ENCODE measurements at places on chromosomes 13 and 19.
A peak's percentile ranks its signal among the peaks of the same experiment; 100 is the strongest.

GRCh38 chr19:32223595-32224370 lies 121.6 kb upstream of the ZNF507 start:
- DNase-seq: no peak

GRCh38 chr13:90717451-90717936 lies 630.0 kb upstream of the MIR17HG start:
- peak; percentile 65 for DNase-seq

- DNase-seq: no peak
These were observed 190.6 kb downstream of the TUBA3C start for GRCh38 chr13:18991060-18991459.

- no peak for DNase-seq
These were observed 126.0 kb downstream of the GPC6 start for GRCh38 chr13:93352616-93353015.

GRCh38 chr19:30373593-30373992 lies 1.4 kb downstream of the ZNF536 start:
- DNase-seq: no peak

DNA sequence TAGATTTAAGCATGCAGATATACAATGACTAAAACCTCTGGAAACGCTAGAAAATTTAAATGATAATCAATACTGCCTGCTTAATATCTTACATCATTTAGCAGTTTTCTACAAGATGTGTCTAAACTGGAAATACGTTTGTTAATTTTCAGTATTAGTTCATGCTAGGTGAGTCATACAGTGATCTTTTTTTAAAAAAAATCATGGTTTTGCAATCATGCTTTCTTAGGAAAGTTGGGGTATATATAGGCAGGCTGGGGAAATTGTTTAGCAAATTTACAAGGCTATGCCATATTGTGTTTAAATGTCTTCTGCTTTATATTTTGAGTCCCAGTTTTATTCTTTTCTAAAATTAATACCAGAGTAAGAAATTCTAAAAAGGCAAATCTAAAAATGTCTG lies 245.4 kb upstream of the SPRY2 start:
- no peak for DNase-seq

GRCh38 chr13:45479661-45480060 lies 14.9 kb downstream of the COG3 start:
- DNase-seq: no peak

DNA sequence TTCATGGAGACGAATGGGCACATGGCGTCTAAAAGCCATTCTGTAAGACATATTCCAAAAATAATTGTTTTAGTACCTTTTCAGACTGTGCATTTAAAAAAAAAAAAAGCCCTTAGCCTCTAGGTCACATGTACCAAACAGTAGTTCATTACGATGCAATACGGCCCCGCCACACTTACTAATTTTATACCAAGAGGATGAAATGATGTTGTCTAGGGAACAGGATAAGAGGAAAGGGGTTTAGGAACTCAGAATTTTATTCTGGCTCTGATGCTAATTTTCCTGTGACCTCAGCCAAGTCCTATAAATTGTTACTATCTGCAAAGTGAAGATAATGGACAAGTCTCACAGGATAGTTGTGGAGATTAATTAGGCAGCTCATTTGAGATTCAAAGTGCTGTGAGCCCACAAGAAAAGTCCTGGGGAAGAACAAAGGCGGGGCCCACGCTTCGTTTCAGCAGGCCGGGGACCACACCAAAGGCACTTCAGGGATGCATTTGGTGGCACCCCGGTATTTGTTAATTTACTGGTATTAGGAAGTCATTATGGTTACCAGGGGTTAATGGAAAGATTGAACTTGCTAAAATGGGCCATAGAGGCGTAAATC lies 511.1 kb downstream of the IRS2 start:
- no peak for DNase-seq

- DNase-seq: no peak
These were observed 66.9 kb downstream of the MICU2 start for GRCh38 chr13:21537105-21537504.

DNA sequence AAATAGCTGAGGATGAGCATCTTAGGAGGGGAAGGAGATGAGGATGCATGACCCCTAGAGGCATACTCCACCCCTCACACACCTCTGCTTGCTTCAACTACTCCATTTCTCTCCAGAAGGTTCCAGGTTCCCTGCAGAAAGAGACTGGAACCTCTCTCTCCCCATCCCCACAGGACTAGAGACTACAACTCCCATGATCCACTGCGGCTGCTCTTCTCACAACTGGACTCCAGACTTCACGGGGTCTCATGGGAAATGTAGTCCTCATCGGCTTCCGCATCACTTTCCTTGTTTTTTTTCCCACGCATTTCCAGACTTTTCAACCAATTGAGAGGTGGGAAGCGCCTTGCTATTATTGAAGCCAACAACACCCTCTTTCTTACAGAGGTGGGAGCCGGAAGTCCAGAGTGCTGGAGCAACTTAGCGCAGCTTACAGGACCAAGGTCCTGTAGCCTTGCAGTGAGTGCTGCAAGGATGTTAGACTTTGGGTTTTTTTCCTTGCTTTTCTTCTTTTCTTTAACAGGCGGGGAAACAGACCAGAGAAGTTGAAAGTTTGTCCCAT lies 13.9 kb upstream of the CACNG6 start:
- peak; percentile 61 for DNase-seq

DNA sequence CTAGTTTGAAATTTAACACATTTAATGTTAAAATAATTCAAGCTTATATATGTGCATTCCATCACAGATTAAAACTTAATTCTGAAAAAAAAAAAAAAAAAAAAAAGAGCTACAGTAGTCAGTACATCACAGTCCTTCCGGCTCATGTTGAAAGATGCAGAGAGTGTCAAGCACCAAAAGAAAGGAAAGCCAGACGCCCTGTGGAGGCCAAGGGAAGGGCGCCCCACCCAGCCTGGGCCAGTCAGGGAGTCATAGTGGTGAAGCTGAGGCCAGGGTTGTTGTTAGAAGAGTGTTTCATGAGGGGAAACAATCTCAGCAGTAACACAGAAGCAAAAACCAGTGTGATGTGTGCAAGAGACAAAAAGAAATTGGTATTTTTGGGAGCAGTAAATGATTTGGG lies 375.3 kb downstream of the MTUS2 start:
- DNase-seq: no peak

DNA sequence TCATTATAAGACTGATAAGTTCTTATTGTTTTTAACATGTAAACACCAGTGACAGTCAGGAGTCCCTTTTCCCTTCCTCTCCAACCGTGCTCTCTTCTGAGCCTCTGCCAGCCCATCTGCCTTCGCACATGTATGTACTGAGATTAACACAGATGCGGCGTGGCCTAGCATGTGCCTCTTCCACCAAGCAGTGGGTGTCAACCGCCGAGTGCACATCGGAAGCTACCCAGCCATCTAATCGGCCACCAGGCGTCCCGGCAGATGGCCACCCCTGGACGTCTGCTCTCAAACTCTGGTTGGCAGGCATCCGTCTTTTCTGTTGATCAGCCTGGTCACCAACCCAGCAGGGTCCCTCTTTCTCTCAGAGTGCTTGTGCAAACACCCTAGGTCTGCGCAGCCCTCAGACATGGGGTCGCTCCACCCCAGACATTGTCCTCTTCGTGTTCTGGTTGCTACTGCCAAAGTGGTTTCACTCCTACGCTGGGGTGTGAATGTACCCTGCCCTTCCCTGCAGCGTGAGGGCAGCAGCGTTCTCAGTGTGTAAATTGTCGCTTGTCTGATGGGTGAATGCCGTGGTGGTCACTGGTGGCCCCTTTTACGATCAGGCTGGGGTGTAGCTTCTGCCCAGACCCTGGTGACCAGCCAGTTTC lies 57.7 kb upstream of the LDLR start:
- DNase-seq: no peak

DNA sequence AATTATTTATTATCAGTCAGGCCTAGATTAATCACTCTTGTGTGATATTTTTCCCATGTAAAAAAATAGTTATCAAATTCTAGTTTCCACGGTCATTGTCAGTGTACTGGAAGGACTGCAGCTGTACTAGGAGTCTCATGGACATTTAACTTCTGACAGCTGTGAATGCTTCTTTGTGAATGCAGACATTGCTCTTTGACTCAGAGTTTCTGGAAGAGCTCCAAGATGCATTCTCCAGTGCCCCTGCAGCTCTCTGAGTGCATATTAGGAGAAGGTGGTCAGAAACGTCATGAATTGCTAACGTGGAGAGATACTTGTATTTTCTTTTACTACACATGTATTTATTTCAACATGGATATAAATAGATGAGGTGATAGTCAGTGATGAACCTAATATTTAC lies 9.7 kb upstream of the SLITRK5 start:
- DNase-seq: no peak

- DNase-seq: no peak
These were observed 8.4 kb upstream of the KCTD4 start for GRCh38 chr13:45209229-45209628.

GRCh38 chr19:3479834-3480215 lies 500 bp downstream of the SMIM24 start:
- DNase-seq: no peak

DNA sequence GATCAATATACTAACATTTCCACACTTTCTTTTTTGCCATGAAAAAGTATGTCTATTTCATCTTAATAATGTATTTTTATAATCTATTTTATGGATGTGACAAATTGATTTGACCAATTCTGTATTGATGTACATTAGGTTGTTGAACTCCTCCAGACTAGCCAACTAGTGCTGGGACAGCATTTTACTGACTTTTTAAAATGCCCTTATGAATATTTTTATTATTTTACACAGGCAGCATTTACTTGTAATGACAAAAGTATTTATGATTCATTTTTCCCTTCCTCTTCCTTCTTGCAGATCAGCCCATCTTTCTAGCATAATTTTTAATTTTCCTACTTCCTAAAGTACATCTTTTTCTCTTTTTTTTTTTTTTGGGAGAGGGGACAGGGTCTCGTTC lies 918 bp upstream of the FUZ start:
- DNase-seq: peak; percentile 2

DNA sequence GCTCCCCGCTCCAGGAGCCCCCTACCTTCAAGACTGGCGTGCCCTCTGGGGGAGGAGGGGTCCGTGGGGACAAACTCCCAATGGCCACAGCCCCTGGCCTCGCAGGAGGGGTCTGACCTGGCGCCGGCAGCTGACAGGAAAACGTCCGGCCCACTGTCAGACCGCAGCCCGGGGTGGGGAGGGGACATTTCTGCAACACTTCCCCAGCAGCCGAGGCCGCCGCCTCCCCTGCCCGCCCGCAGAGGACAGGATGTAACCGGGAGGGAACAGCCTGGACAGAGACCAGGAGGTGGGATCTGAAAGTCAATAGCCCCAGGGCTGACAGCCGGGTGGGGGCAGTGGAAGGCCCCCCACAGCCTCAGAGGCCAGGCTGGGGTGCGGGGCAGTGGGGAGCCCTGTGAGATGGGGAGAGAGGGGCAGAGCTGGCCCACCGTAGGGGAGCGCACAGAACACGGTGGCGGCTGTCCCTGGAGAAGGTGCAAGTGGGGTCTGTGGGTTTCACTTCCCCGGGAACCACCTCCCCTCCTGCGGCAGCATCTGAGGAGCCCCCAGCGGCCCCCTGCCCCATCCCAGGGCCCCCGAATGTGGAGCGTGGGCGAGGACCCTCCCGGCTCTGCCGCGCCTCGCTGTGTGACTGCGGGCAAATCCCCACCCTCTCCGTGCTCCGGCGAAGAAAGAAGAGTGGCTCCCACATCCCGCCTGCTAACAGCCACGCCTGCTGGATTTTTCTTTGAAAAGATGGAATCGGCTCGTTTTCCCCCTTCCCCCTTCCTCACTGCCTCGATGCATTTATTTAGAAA lies at the start of gene PEAK3:
Gene PEAK3, minus strand, starts transcription at position 114 of the 800 bp plus-strand sequence. CDS start 1,244 bp downstream, outside the sequence.
- DNase-seq: no peak

- no peak for DNase-seq
These were observed 110.2 kb upstream of the TSHZ3 start for GRCh38 chr19:31459430-31459829.

DNA sequence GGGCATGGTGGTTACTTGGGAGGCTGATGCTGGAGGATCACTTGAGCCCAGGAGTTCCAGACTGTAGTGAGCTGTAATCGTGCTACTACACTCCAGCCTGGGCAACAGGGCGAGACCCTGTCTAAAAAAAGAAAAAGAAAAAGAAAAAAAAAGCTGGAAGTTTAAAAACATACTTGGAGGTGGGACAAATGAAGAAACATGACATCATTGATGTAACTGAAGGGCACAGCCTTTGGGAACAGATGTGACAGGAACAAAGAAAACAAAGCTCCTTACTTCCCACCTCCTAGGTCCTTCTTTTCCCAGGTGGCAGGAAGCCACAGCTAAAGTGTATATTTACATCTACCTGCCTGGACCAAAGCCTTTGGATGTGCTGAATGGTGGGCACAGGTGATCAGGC lies 1.9 kb downstream of the PEX11G start:
- no peak for DNase-seq

- no peak for DNase-seq
These were observed 43.6 kb upstream of the SACS start for GRCh38 chr13:23477101-23477500.

DNA sequence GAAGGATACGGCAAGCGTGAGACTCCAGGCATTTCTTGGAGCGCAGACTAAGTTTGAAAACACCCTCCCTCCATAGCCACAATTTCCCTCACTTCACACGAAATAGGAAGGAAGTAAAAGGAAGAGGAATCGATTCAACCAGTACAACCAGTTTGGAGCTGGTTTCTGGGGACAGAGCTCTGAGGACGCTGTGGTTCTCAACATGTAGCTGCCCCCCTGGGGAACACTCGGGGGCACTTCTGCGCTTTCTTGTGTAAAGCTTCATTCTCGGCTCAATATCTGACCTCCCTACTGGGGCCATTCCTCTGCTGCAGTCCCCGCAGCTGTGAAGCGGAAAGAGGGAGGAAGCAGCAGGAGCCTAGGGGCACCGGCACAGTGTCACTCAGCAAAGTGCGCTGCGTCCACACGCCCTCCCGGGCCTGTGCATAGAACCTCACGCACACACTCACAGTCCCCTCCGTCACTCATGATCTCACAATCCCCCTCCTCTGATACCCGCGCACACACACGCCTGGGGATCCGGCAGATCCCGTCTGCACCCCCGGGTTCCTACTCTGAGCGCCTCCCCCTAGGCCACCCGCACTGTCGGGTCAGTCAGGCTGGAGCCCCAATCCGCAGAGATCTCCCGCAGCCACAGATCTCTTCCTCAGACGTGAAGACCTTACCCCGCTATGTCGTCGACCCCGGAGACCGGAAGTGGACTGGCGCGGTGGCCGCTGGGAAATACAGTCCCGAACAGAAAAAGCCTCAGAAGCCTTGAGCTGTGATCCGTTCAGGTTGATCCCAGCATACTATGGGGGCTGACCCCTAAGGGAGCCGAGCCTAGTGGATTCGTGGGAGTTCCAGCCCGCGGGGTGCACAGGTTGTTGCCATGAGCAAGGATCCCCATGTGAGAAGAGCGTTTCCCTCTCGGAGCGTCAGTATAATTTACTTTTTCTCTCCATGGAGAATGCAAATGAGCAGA lies at the start of gene ZNF780A:
Gene ZNF780A, minus strand, starts transcription at position 703 of the 964 bp plus-strand sequence. CDS start 6,190 bp downstream, outside the sequence.
- peak; percentile 81 for DNase-seq
